Left lobe of liver (tissue), 2 donors: ENCODE measurements at places on chromosomes 11 and 22. TPM values are rescaled to one million over a fixed set of nuclear protein-coding genes. Genes with fewer than 3 reads are reported as not detected.

- DNase-seq = no peak
These were observed 49.0 kb downstream of the MUC15 start for GRCh38 chr11:26522912-26523610.

GRCh38 chr11:63611395-63611747 is 2.9 kb downstream of the PLAAT3 start:
- no peak for DNase-seq

DNA sequence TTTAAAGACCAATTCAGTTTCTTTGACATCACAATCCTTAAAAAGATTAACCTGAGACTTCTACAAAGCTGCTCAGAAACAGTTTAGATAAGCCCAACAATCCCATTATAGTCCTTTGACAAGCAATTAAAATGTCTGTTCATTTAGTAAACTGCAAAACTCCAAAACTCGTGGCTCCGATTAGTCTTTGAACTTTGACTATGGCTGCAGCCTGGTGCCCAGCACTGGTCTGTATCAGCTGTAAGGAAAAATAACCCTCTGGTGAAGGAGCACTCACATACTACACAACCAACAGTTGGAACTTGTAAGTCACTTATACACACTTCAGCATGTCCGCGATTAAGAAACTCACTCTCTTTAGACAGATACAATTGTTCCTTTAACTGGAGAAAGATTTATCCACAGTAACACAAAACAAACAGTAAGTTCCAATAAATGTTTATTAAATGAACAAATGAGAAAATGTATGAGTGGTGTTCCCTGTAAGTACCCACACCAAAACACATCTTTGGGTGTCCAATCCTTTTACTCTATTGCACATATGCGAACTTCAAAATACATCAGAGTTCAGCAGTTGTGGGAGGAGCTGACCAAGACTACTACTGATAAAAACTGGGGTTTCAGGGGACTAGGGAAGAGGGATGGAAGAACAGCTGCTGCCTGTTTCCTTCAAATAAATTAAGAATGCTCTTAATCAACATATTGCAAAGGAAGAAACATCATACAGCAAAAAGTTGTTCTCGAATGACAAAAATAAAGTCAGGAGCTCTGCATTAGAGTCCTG is 36.4 kb downstream of the PITPNB start:
- no peak for DNase-seq

- DNase-seq = no peak
These were observed 246.0 kb upstream of the TENM4 start for GRCh38 chr11:79686703-79687419.

DNA sequence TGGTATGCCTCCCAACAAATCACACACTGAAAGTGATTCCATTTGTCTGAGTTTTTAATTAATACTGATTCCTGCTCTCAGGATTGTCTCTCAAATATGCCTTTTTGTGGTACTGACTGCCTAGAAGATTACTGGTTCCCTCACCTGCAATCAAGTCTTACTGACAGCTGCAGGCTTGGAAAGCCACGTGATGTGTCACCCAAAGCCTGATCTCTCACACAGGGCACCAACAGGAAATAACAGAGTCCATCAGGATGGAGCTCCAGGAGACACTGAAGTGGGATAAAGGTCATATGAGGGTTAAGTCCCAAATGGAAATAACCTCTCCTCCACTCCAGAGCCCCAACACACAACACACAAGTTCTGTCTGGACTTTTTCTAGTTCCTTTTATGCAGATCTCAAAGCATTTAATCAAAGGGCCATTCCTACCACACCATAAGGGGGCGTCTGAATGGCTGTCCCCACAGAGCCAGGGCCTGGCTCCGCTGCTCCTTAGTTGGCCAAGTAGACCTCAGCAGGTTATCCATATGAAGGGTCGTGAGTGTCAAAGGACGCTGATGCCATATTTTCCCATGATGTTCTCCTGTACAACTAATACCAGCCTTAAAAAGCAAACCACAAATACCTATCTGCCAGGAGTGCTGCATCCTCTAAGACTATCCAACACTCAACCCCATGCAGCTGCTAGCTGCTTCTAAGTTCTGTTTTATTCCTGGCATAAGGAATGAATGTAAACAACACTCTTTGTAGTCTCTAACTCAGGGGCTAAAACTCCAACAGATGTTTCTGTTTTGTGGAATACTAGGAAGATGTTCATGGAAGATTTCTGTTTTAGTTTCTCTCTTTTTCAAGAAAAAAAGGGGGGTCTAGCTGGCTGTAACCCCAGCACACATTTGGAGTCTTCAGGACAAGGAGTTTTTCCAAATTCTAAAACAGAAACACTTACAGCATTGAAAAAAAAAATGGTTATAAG is 13.0 kb downstream of the SCUBE2 start:
- no peak for DNase-seq

DNA sequence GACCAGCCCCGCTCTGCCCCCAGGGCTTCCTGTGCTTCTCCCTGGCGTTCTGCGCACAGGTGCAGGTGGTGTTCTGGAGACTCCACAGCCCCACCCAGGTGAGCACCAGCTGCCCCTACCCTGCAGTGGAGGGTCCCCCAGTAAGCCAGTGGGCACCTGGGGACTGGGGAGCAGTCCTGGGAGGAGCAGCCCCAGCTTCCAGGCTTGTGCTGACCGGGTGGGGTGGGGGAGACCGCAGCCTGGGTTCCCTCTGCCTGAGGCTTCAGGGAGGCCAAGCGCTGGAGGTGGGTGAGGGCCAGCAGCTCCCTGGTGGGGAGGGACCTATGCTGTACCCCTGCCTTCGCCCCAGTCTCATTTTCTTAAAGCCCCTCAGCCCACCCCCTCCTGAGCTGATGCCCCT is 6.9 kb downstream of the TSPAN32 start:
- no peak for DNase-seq

DNA sequence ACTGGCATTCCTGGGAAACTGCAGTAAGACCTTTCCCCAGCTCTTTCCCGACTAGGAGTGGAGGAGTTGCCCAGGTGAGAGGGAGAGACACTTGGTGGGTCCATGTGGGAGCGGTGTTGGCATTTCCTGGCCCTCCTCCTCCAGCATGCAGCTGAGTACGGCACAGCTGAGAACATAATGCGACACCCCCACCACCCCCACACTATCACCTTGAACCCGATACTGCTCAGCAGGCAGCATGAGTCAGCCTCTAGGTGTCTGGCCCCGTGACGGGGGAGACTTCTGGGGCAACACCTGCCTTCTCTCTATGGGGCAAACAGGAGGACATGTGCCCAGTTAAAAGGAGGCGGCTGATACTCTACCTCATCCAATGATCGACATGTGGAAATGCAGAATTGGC is 64.4 kb downstream of the PKNOX2 start:
- DNase-seq = no peak

The PLXNB2 gene
- 187 TPM for total RNA-seq
